ENCODE measurements at places on chromosomes 16 and 17.

DNA sequence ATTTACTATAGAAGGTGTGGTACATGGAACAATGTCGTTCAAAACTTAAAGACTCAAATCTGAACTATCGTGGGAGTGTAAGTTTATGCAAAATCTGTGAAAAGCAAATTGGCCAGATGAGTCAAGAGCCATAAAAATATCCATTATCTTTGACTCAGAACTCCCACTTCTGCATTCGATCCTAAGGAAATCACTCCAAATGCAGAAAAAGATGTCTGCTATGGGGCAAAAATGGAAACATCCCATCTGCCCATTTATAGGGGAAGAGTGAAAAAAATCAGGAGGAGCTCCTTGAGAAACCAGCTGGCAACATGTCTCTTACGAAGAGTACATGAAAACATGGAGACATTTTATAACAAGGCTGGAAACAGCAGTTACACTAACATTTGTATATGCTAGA is 43.6 kb upstream of the CCDC182 start:
- no peak for ATAC-seq

GRCh38 chr17:82103553-82104451 is 5.8 kb upstream of the FASN start:
- peak; percentile 16 for ATAC-seq

- no peak for ATAC-seq
Measured at GRCh38 chr16:85293904-85294642, 181.8 kb upstream of the CIBAR2 start.

DNA sequence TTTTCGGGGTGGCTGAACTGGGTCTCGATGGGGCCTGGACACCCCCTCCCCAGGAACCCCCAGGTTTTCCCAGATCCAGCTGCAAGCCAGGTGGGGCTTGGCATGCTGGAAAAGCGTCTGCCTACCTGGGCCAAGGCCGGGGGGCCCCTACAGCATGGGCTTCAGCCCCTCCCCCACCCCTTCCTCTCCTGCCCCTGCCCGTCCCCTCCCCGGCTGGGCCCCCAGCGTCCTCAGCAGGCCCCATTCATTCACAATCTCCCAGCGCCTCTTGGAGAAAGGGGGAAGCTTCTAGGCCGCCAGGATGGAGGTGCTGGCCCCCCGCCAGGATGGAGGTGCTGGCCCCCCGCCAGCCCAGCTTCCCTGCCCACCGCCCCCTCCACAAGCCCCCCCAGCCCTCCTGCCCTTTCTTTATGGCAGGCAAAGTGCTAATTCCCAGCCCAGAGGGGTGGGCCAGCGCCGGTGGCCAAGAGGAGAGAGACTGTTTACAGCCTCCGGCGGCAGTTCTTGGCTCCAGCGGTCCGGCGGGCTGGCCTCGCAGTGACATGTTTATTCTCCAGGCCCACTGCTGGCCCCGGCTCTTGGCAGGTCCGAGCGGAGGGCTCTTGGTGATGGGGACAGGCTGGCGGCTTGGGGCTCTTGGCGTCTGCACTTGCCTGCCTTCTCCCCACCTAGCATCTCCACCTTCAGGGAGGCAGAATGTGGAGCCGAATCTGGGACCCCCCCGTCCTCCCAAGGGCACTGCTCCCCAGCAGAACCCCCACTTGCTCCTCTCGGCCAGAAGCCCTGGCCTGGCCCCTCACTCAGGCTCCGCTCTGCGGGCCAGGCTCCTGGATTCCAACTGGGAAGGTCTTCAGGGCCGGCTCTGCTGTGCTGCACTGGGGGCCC is 94.4 kb upstream of the CIBAR2 start:
- no peak for ATAC-seq

DNA sequence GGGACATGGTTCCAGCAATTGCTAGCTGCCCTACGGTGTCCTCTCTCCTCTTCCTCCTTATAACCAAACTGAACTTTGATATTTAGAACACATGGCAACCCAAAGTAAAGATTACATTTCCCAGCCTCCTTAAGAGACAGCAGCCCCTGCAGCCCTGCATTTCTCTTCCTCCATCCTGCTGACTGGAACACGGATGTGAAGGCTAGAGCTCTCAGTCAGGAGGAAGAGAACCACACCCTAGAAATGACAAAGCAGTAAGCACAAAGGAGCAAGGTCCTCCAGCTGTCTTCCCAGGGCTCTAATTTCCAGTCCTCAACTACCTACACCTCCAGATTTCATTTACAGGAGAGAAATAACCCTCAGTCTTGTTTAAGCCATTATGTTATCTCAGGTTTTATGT is 10.9 kb downstream of the DYNC1LI2 start:
- ATAC-seq, result peak; percentile 79

DNA sequence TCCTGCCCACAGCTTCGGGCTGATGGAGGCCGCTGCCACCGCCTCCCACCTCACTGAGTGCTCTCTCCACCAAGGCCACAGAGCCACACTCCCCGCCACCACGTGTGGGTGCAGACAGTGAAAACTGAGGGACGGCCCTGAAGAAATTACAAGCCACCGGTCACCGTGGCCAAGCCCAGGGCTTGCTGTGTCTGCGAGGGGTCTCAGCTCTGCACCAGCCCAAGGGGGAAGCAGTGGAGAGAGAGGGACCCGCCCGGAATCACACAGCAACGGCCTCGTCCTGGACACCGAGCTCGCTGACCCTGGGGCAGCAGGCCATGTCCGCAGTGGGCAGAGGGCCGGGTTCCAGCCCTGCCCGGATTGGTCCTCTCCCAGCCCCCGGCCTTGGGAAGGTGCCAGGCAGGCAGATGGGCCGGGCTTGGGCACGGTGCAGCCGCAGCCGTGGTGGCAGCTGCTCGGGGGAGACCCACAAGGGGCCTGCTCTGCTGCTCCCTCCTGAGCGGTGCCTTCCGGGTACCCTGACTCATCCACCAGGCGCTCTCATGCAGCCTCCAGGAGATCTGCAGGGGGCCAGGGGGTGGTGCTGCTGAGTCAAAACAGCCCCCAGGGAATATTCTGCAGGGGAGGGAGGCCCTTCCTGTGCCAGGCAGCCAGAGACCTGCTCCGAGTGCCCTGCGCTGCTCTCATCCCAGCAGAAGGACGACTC is 52.0 kb downstream of the CBFA2T3 start:
- peak; percentile 55 for ATAC-seq

DNA sequence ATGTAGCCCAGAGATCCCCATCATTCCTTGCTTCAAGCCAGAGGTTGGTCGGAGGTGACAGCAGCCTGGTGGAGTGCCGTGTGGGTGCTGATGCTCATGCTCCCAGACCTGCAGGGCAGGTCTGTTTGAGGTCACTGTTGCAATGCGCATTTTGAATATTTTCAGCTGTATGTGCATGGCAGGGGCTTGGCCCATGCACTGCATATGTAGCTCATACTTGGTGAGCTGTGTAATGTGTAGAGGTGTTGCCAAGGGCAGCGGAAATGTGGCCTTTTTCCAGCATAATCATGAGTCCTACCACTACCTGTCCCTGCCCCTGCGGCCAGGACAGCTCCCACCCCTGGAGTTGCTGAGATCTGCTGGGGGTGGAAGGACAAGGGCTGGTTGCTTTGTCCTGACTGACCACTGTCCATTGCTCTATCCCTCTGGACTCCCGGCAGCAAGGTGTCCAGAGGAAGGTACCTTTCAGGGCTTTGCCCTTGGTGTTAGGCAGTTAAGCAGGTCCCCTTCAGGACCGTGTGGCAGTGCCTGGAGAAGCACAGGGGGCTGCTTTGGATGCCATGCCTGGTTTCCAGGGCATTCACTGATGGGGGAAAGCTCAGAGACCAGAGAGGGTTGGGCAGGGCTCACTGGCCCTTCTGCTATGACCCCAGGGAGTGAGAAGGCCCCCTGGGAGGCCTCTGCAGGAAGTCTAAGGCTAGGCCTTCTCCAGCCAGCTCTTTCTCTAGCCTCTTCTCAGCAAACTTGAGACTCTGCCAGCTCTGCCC is 215.2 kb downstream of the NTN1 start:
- ATAC-seq, result no peak

DNA sequence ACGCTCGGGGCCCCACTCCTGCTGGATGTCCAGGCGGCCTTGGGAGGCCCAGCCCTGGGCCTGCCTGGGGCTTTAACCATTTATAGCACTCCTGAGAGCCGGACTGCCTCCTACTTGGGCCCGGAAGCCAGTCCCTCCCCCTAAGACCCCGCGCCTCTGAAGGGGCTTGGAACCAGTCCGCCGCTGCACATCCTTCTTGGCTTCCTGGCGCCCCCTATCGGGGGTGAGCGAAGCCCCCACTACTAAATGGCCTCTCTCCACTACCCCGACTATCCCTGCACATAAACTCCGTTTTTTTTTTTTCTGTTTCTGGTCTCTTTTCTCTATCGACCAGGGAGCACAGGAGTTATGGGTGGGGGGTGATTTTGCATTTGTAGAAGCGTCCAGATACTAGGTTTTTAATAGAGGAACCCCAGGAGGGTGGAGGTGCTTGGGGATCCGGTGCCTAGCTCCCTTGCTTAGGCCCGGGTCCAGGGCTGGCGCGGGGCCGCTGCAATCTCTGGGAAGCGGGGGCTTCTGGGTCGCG is 633 bp upstream of the NOL3 start:
- no peak for ATAC-seq

DNA sequence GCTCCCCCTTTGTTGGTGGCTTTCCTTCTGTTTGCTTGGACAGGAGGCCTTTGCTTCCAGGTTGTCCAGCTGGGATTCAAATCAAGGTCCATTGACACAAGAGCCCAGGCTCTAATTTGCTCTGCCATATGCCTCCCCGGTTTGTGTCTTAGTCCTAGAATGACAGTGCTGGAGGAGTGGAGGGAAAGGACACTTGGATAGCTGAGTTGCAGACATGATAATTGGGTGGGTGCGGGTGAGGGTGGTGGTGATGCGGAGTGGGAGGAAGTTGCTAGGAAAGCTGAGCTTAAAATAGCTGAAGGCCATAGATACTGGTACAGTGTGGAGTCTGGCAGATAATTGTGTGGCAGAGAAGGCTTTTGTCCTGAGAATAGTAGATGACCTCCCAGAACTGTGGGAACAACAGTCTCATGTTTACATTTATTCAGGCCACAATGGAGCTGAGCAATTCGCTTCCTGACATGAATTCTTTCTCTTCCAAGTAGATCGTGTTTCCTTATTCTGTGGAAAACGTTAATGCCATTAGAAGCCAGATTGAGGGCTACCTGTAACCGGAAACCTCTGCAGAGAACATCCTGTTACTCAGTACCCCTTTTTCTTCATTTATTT is 23.8 kb downstream of the SEC14L1 start:
- ATAC-seq, result no peak

GRCh38 chr16:49353680-49354079 is 19.9 kb upstream of the C16orf78 start:
- no peak for ATAC-seq

GRCh38 chr17:59510611-59511010 is 54.8 kb upstream of the DHX40 start:
- ATAC-seq, result no peak

DNA sequence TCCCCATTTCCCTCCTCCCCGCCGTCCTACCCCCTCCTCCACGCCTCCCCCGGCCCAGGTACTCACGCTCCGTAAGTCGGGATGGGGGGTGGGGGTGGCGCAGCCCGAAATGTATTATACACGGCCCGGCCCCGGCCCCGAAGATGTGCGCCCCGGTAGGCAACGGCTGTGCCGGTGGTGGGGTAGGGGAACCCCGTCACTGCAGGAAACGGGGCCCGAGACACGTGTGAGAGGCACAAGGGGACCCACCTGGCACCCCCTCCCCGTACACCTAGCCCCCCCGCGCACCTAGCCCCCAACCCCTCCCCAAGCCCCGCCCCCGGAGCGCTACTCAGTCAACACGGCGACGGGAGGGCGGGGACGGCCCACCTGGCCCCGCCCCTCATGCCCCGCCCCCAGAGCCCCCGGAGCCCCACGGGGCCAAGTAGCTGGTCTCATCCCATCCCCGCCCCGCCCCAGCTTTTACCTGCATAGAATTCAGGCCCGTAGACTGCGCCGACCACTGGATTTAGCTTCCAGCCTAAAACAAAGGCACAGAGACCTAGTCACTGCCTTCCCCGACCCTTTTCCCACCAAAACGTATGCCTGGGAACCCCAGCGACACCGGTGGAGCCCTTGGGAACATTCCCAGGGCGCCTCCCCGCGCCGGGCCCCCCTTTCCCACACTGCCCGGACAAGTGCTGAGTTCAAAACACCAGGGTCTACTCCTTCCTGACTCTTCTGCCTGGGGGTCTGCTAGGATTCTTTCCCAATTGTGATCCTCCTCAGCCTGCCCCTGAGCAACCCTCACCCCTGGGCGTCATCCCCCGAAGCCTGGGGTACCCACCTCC is 22.8 kb downstream of the ENGASE start:
- no peak for ATAC-seq

GRCh38 chr17:2560658-2561057 is 32.8 kb upstream of the PAFAH1B1 start:
- ATAC-seq, result peak; percentile 53

GRCh38 chr16:78434401-78434800 is 334.9 kb downstream of the WWOX start:
- ATAC-seq, result no peak

DNA sequence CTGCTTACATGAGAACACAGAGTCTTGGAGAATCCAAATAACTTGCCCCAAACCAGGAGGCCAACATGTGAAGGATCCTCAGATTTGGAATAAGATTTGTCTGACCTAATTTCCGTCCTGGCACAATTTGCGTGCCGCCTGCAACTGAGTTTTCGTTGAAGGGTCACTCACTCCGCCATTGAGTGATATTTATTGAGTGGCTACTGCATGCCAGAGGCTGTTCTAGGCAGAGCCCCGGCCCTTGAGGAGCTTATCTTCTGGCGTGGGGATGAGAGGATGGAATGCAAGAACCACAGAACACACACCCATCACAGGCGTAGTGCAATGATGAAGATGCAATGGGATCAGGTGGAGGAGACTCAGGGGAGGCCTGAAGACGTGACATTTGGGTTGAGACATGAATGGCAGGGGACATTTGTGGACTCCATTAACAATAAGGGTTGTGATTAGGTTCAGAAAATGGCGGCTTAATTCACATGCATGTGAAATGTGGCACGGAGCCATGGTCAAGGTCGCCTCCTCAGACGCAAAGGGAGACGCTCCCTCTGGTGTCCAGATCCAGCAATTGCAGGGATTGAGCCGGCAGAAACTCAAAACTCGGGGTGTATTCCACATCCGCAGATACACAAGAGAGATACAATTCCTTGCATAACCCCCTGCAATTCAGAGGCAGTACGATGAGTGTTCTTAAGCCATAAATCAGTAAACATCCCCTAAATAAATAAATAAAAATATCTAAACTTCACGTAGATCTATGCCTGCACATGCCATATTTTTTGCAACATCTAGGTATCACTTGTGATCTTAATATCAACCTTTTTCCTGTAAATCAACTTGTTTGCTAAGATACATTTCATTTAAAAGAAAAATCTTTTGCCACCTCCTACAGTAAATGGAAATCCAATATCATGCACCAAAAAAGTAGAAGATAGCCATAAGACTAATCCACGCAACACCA is 57.9 kb upstream of the CACNG4 start:
- ATAC-seq, result peak; percentile 61

- ATAC-seq, result peak; percentile 86
Measured at GRCh38 chr16:66081775-66082366, 284.6 kb upstream of the CDH5 start.

- no peak for ATAC-seq
Measured at GRCh38 chr17:42243493-42243982, 32.7 kb downstream of the STAT5B start.
